ENCODE measurements at places on chromosomes 4 and X.
A peak's percentile ranks its signal among the peaks of the same experiment; 100 is the strongest.

- no peak for DNase-seq
Observed at GRCh38 chr4:79348405-79348804, 22.5 kb upstream of the NAA11 start.

- DNase-seq, result no peak
Observed at GRCh38 chr4:174520660-174521059, 1.6 kb downstream of the HPGD start.

- DNase-seq, result peak; percentile 37
Observed at GRCh38 chr4:139171876-139172691, 4.9 kb downstream of the ELF2 start.

DNA sequence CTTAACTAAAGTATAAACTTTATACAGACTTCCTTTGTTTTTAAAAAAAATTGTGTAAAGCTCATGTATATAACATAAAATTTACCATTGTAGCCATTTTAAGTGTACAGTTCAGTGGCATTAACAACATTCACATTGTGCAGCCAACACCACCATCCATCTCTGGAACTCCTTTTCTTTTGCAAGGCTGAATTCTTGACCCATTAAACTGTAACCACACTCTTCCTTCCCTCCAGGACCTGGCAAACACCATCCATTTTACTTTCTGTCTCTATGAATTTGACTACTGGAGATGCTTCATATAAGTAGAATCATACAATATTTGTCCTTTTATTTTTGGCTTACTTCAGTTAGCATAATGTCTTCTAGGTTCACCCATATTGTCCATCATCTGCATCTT lies 104.7 kb downstream of the RASL11B start:
- DNase-seq, result no peak

- DNase-seq, result no peak
Observed at GRCh38 chr4:27357283-27357682, 496.6 kb downstream of the STIM2 start.

DNA sequence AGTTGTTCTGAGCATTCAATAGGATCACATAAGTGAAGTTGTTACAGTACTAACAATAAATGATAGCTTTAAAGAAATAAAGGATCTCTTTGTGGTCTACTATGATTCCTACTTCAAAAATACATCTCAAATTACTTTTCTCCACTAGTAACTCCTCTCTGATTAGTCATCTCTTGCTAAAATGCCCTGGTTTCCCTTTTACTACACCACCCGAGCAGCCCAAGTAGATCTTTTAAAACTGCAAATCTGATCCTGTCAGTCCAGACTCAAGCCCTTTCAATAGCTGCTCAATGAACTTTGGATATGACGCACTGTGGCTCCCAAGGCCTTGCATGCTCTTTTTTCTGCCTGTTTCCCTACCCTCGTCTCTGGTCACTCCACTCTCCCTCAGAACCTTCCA lies 97.5 kb downstream of the MAOA start:
- DNase-seq, result no peak

GRCh38 chr4:39732728-39733127 lies 34.8 kb downstream of the UBE2K start:
- DNase-seq, result no peak

GRCh38 chr4:163673848-163674697 lies 179.6 kb downstream of the TMA16 start:
- no peak for DNase-seq

DNA sequence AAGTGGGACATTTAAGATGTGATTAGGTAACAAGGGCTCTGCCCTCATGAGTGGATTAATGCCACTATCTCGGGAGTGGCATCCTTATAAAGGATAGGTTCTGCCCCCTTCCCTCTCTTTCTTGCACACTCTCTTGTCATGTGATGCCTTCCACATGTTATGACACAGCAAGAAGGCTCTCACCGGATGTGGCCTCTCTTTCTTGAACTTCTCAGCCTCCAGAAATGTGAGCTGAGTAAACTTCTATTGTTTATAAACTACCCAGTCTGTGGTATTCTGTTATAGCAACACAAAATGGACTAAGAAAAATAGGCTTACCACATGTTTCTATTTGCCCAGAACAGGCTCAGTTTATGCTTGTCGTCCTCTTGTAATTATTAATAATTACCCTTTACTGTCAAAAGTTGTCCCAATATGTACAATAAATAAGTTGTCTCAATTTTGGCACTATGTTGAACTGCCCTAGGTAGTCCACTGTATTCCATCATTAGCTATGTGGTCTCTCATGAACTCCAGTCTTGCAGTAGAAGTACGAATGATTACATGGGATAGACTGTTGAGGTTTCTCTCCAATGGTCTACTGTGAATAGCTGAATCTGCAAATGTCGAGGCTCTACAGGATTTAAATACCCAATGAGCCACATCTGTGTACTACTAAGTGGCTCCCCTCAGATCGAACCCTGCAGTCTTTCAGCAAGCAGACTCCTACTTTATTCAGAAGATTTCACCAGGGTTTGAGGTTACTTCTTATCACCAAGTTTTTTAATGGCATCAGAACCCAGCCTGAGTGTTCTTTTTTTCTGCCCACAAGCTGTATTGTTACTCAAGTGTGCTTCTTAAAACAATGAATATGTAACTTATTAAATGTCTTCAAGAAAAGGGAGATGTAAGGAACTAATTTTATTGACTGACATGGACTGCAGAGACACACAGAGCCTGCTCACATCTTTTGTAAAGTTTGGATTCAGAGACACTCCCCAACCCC lies 102.0 kb upstream of the LEF1 start:
- no peak for DNase-seq

- DNase-seq, result no peak
Observed at GRCh38 chr4:15894921-15895916, 43.3 kb downstream of the FGFBP1 start.

GRCh38 chr4:152104356-152104755 lies 343.5 kb upstream of the GATB start:
- no peak for DNase-seq

DNA sequence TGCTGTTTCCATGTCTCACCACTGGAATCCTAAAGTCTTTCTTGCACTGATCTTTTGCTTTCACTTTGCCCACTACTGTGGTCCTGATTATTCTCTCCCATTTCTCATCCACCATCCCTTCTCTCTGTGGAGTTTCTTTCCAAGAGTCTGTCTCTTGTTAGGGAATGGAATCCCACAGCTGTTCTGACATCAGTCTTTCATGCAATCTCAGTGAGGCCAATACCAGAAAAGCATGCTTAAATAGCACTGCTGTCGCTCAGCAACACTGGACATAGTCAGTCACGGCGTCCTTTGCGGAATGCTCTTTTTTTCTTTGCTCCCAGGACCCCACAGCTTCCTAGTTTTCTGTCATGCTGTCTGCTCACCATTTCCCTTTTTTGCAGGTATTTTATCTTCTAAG lies 20.1 kb downstream of the SLITRK4 start:
- DNase-seq, result no peak

GRCh38 chrX:154365997-154366665 lies 8.3 kb downstream of the FLNA start:
- no peak for DNase-seq

- no peak for DNase-seq
Observed at GRCh38 chrX:118164138-118164537, 47.5 kb upstream of the KLHL13 start.

DNA sequence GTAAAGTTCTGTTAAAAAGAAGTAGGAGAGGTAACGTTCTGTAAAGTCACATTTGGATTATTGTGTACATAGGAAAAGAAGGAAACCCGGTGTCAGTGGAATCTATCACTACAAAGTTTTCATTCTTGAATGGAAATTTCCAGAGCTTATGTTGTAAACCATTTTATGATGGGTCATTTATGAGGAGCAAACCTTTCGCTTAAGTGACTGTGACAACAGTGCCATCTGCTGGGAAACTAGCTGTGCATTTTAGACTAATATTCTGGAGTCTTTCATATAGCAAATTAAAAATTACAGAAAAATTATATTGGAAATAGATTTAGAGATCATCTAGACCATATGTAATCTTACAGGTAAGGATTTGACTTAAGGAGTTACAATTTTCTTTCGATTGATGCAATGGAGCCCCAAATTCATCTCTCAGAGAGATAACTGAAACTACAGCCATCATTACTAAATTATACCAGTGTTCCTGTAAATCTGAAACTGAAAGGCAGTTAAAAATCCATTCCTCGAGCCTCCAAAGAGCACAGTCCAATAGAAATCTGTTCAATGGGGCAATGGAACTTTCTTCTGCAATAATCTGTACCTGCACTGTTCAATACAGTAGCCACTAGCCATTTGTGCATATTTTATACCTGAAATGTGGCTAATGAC lies 26.9 kb downstream of the ASB9 start:
- peak; percentile 33 for DNase-seq

DNA sequence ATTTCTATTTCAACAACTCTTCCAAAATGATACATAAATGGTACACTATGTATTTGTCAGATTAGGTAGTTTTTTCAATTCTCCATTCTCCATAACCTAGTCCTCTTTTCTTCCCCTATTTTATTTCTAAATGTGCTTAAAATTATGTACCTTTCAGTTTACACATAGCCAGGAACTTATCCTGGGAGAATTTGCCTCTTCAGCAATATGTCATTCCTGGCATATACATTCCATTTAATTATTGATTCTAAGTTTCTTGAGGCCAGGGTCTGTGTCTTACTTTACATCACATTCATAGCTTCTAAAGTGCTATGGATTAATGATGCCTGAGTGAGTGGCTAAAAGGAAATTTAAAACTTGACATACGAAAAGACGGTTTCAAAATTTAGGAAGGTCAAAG lies 199.8 kb downstream of the PDGFRA start:
- DNase-seq, result no peak
